ENCODE measurements at places on chromosomes 4 and X.

- no peak for DNase-seq
These were observed 61.6 kb upstream of the PRPS1 start for GRCh38 chrX:107566604-107567262.

- no peak for DNase-seq
These were observed 87.7 kb upstream of the AP1S2 start for GRCh38 chrX:15942307-15942706.

DNA sequence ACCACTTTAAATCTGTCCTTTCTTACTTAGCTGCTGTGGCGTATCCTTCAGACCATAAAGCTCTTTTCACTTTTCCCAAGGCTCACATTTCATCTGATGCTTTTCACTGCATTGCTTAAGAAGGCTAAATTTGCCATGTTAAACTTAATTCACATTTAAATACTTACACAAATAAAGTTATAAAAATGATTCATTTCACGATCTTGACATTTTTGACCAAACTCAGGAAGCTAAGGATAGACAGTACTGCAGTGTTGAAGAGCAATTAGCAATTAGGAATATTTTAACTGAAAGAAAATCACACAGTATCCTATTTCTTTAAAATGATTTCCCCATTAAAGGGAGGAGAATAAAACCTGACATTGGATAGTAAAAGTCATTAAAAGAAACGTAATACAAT, 1038.6 kb downstream of the STPG2 start:
- no peak for DNase-seq

GRCh38 chr4:95165926-95166524, 382.7 kb downstream of the UNC5C start:
- no peak for DNase-seq

GRCh38 chr4:127469959-127470809, 162.6 kb upstream of the INTU start:
- no peak for DNase-seq

DNA sequence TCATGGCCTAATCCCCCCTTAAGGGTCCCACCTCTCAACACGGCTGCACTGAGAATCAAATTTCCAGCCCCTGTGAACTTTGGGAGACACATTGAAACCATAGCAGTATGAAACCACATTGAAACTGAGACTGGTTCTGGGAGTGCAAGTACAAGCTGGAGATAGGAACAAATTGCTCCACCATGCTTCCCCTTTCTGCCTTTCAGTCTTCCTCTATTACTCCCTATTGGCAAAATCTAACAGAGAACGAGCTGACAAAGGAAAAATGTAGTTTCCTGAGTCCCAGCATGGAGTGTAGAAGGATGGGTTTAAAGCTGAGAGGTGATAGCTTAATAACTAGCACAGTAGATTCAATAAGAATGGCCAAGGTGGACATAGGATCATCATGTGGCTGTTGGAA, 161.7 kb upstream of the RPL34 start:
- DNase-seq, result no peak
